ENCODE measurements at places on chromosomes 12 and 14.

GRCh38 chr12:92276276-92276675 is 130.6 kb upstream of the BTG1 start:
- no peak for ATAC-seq

DNA sequence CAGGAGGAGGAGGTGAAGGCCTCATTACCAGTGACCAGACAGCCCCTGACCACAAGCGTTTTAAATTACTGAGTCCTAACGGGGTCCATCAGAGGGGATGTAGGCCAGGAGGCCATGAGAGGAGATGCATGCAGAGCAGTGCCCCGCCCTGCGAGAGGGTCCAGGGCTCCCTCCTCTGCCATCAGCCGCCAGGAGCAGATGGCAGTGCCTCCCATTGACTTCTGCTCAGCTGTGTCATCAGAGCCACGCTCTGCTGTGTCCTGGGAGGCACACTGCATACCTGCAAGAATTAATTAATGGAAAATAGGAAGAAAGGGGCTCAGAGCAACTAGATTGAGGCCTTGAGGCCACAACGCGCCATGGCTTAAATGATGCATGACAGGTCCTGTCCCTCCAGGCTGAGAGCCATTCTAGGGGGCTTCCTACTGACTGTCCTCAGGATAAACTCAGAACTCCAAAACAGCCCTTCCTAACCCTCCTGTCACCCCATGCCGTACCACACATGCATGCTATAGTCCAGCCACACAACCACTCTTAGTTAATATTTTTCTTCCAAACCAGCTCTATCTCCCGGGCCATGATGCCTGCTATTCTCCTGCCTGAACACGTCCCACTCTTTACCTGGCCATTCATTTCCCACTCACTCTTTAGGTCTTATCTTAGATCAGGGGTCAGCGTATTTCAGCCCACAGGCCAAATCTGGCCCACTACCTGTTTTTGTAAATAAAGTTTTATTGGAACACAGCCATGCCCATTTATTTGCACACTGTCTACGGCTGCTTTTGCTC is 235.8 kb downstream of the KSR2 start:
- no peak for ATAC-seq

DNA sequence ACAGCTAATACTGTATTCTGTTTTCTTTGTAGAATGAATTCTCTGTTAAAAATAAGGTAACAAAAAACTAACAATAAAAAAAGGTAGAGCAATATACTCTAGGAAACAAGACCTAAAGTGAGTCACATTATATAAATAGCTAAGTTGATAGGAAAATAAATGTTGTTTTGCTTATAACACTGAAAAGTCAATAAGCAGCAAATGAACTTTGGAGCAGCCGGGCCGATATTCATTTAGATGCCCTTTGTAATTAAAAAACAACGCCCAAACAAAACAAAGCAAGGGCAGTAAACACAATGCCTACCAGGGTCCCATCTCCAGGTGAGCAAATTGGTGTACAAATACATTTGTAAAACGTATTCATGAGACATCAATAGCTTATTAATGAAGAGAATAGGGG is 227.6 kb upstream of the FOXN3 start:
- no peak for ATAC-seq

DNA sequence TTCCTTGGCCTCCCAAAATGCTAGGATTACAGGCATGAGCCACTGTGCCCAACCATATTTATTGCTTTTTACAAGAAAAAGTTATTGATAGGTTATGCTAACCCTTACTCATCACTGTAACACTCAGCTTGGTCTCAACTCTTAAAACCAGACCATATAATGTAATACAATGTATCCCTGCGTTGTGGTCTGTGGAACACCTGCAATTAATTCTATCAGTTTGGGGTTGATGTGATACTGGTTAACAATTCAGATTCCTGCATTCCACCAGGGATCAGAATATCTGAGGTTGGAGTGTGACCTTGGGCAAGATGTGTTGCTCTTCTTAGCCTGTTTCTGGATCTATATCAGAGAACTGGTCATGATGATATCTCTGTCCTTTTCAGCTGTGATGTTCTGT is 419.0 kb downstream of the RAD51B start:
- ATAC-seq: no peak

DNA sequence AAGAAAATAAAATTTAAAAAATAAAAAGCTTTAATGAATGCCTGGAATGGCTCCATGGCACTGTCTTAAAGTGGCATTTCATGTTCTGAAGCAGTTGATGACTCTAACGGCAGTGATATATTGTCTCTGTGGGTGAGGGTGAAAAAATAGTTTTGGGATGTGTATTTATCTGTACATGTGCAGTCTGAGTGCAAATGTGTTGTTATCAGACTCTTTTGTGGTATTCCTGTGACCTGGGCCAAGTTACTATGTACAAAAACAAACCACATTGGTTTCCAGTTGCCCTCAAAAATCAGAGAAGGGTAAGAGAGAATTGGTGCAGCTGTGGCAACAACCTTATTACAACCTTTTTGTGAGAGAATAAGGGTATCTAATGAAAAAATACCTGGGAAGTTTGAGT is 81.7 kb upstream of the CCDC91 start:
- ATAC-seq: no peak

DNA sequence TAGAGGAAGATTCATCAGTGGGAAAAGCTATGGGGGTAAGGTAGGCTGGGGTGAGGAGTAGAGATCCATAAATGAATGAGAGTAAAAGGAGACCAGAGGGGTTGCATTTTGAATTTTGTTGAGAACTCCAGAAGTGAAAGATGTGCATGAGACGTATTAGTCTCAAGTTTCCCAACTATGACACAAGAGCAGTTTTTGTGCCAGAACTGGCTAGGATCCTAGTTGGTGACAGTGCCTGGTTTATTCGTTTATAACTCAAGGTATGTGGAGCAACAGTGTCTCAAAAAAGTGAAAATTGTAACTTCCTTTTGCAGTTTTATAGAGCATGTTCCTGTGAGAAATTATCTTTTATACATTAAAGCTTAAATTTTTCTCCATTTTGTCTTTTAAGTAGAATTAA is 377.0 kb downstream of the NPAS3 start:
- ATAC-seq: no peak

DNA sequence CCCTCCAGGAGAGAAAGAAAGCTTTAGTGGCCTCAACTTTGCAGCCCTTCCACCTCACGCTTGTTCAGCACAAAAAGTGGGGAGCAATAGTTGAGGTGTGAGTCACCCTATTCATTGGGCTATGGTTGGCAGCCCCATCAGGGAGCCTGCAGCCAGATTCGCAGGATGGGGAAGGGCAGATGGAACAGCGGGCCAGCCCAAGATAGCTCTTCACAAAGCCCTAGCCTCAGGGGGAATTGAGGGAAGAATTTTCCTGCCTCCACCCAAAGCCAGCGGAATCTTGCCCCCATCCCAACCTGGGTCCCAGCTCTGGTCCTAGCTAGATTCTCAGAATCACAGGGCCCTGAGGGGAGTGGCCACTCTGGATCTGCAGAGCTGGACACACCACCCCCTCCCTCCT is 3.6 kb upstream of the KRT5 start:
- no peak for ATAC-seq

DNA sequence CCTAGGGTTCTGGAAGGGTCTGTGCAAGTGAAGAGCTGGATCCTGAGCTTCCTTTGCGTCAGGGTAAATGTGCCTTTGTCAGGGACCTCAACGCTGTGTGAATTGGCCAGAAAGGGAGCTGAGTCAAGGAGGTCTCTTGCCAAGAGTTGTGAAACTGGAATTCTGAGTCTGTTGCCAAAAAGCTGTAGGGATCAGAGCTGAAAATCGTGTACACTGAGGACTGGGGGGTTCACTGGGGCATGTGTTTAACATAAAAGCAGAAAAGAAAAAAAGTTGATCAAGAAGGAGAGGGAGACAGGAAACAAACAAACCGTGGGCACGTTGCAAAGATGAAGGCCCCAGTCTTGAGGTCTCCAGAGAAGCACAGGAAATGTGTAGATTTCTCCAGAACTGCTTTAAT is 1081.5 kb downstream of the VRK1 start:
- no peak for ATAC-seq

GRCh38 chr12:41897593-41897992 is 247.1 kb downstream of the GXYLT1 start:
- ATAC-seq: peak; percentile 48

- ATAC-seq: no peak
Measured at GRCh38 chr12:114579389-114579788, 104.6 kb downstream of the TBX3 start.

GRCh38 chr14:24398293-24398652 is 530 bp upstream of the NYNRIN start:
- no peak for ATAC-seq

DNA sequence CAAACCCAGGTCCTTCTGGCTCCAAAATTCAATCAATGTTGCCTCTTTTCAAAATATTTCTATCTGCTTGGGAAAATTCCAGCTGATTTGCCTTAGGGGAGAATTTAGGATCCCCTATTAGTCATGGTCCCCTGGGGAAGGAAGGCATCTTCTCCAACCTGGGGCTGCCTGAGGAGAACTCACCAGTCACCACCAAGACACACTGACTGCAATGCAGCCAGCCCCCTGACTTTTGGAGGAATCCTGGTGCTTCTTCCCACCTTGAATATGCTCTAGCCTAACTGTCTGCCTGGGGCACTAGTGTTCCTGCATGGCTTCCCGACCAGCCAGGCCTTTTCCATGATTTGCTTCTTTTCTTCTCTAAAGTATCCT is 71.8 kb upstream of the BCL2L14 start:
- ATAC-seq: no peak

DNA sequence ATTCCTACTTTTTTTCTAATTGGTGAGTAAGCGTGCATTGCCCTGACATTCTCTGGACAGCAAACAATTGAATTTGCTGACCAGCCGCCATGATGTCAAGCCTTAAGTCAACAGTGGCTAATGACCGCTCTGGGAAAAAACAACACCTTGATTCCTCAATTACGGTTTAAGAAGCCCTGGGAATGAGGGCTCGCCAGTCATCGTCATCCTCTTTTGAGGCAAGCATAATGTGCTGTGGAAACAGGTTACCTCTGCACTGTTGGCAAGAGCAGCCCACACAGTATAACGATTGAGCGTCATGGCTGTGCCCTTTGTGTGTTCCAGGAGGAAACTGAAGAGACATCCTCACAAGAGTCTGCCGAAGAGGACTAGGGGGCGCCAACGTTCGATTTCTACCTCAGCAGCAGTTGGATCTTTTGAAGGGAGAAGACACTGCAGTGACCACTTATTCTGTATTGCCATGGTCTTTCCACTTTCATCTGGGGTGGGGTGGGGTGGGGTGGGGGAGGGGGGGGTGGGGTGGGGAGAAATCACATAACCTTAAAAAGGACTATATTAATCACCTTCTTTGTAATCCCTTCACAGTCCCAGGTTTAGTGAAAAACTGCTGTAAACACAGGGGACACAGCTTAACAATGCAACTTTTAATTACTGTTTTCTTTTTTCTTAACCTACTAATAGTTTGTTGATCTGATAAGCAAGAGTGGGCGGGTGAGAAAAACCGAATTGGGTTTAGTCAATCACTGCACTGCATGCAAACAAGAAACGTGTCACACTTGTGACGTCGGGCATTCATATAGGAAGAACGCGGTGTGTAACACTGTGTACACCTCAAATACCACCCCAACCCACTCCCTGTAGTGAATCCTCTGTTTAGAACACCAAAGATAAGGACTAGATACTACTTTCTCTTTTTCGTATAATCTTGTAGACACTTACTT is 138.9 kb downstream of the HMGA2 start:
- ATAC-seq: no peak

- ATAC-seq: no peak
Measured at GRCh38 chr12:108638997-108639822, 5.5 kb upstream of the SELPLG start.

DNA sequence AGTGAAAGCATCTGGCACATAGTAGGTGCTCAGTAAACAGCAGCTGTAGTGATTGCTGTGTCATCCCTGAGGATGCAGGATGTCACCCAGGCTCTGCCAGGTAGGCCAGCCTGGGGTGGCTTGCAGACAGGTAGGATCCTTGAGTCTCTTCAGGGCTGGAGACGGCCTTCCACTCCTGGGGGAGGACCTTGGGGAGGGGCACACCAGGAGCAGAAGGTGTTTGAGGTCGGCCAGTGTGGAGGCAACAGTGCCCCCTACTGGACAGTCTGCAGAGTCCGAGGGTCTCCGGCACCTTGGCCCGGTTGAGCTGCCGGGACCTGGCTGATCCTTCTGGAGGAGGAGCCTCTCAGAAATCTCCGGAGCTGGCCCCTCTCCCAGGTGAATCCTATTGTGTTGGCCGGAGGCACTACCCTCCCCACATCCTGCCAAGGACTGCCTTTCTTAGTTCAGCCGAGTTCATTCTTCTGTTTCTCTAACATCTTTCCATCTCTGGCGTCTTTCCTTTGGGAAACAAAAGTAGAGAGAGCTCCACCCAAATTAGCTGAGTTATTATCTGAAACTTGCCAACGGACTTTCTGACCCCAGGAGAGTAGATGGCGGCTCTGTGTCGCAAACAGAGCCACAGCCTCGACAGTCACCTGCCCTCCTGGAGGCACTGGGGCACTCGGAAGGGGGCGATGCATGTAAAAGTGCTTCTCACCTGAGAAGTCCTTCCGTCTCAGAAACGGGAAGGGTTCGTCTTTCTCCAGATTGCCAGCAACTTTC is 41.8 kb upstream of the CLMN start:
- ATAC-seq: peak; percentile 32

GRCh38 chr12:131510431-131510830 is 200.5 kb upstream of the SFSWAP start:
- no peak for ATAC-seq

DNA sequence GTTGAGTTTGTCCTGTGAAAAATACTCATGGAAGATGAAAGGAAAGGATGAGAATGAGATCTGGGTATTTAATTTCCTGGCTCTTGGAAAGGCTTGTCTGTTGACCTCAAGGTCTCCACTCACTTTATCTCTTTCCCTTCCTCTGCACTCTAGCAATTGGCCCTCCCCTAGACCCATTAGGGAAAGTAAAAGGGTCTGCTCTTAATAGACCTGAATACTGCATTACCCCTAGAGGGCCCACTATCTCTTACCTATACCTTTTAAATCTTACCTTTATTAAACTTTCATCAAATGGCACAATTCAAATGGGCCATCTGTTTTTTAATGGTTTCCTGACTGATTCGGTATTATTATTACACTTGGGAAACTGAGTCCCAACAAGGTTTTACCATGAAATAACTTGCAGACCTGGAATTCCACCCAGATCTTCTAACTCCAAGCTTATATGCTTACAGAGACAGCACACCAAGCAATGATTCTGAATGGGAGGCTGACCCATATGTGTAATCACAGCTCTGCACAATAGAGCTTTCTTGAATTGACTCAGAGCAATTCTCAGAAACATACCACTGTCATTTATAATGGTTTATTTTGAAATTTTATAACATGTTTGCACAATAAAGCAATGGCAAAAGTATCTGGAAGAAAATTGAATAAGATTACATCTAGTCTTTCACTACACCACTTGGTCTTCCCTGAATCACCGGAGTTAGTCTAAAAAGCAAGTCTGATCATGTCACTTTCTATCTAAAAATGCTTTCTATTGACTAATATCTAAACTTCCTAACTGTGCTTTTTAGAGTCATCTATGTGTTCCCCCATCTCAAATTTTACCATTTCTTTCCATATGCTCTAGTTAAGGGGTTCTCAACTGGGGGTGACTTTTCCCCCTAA is 618.5 kb downstream of the NRXN3 start:
- ATAC-seq: no peak

GRCh38 chr12:6218347-6218925 is 18.2 kb downstream of the CD9 start:
- no peak for ATAC-seq

- no peak for ATAC-seq
Measured at GRCh38 chr12:97927977-97928376, 465.4 kb downstream of the RMST start.

GRCh38 chr12:56599797-56600196 is 30.3 kb downstream of the BAZ2A start:
- no peak for ATAC-seq
